Fibroblast of skin of left biceps (primary cell): ENCODE measurements at places on chromosomes 13 and 19.

DNA sequence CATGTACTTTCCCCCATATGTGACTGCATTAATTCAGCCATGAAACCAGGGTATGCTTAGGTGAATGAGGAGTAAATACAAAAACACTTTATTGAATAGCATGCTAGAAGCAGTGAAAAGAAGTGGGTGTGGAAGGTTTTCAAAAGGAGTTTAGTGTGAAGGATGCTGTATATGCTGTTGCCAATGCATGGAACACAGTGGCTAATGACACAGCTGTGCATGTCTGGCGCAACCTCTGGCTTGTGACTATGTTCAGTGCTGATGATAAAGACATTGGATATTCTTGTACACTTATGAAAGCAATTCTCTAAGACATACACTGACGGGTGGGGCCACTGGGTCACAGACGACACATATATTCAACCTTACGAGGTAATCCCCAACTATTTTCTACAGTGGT lies 55.2 kb downstream of the SOX21 start:
- DNase-seq = no peak

DNA sequence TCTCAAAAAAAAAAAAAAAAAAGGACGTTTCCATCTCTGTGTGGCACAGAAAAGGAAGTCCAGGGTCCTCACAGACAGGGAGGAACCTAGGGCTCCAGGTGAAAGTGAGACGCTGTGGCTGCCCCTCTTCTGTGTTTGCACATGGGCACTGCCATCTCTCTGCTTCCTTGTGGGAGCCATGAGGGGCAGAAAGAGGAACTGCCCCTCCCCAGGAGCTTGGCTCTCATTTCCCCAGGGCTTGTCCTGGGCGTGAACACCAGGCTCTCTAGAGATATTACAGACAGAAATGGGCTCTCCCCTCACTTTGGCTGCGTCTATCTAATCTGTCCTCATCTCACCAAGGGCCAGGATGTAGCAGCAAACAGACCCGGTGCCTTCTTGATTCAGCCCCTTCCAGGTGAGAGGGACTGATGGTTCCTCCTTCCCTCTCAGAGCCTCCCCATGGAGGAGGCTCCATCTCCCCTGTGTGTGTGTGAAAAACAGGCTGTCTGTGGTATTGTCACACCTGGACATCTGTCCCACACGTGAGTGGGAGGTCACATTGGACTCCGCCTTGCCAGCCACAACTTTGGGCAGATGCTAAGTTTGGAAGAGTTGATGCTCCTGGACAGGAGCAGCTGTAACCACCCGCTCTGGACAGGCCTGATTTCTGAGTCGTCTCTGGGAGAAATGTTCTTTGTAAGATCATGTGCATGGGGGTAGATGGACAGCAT lies 840 bp upstream of the LILRA4 start:
- no peak for DNase-seq

DNA sequence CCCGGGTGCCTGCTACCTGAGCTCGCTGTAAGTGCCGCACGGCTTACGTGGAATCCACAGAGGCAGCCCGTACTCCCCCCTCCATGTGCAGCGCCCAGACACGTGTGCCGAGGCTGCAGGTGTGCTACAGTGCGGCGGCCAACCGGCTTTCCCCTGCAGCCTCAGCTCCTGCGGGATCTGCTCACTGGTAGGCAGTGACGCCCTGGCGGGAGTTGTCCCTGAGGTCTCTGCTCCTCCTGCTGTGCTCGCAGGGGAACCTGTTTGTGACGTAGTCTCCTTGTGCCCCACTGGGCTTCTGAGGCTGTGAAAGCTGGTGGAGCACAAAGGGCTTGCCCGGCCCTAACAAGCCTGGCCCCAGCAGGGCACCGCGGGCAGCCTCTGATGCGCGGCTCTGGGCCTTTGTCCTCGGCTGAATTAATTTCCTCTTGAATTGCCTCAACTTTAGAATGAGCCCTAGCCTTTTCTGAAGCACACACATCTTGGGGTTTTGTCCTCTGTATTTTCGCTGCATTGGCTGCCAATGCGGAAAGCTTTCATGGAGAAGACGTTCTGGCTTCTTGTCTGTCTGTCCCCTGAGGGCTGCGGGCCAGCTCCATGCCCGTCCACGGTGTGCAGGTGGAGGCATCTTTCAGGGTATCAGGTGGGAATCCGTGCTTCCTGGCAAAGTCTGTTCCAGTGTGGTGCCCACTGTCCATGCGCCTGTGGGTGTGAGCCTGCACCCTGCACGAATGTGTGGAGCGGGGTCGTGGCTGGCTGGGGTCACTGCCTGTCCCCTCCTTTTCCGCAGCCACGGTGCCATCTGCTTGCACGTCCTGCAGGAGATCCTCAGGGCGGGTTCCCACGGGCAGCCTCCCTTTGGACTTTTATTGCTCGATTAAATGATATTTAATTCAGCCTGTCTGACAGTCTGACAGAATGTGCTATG lies 77.3 kb upstream of the MCF2L start:
- DNase-seq = no peak

GRCh38 chr13:113906571-113906970 lies 42.7 kb upstream of the GAS6 start:
- DNase-seq = no peak

GRCh38 chr19:5772416-5772815 lies 12.1 kb downstream of the PRR22 start:
- no peak for DNase-seq

DNA sequence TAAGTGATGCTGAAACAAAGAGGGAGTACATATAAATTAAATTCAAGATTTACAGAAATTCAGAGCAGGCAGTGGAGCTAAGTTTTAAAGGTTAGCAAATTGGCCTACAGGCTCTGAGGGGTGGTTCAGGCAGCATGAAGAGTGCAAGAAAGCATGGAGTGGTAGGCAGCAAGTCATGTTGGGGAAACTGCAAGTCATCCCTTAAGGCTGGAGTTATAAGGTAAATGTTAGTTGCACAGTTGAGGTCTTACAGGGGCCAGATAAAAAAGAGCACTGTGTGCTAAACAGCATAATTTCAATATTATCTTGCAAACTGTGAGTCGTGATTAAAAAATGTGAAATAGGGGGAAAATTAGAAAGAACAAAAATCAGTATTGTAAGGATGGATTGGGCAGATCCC lies 106.2 kb downstream of the VWA8 start:
- no peak for DNase-seq

DNA sequence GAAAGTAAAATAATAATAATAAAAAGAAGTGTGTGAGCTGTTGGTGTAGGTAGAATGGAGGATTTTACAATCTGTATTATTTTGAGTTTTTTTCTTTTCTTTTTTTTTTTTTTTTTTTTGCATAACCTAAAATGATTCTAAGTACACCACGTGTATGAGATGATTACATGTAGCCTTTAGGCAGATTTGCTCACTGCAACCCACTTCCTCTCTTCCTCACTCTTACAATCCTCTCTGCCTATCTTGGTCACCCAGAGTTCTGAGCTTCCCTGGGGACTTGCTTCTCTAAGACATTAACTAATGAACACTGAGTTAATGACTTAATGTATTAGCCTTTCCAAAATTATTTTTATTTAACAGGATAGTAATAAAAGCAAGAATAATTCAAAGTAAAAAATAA lies 1169.6 kb downstream of the EFNB2 start:
- DNase-seq = no peak

- no peak for DNase-seq
Measured at GRCh38 chr13:46178821-46179220, 3.2 kb downstream of the LCP1 start.

GRCh38 chr19:15138427-15138826 lies 31.2 kb downstream of the SYDE1 start:
- DNase-seq = no peak

- DNase-seq = no peak
Measured at GRCh38 chr13:99296398-99296797, 10.8 kb downstream of the GPR183 start.

- no peak for DNase-seq
Measured at GRCh38 chr19:38667661-38668171, 20.3 kb downstream of the ACTN4 start.

- DNase-seq = no peak
Measured at GRCh38 chr13:28534210-28534609, 39.3 kb upstream of the FLT1 start.

DNA sequence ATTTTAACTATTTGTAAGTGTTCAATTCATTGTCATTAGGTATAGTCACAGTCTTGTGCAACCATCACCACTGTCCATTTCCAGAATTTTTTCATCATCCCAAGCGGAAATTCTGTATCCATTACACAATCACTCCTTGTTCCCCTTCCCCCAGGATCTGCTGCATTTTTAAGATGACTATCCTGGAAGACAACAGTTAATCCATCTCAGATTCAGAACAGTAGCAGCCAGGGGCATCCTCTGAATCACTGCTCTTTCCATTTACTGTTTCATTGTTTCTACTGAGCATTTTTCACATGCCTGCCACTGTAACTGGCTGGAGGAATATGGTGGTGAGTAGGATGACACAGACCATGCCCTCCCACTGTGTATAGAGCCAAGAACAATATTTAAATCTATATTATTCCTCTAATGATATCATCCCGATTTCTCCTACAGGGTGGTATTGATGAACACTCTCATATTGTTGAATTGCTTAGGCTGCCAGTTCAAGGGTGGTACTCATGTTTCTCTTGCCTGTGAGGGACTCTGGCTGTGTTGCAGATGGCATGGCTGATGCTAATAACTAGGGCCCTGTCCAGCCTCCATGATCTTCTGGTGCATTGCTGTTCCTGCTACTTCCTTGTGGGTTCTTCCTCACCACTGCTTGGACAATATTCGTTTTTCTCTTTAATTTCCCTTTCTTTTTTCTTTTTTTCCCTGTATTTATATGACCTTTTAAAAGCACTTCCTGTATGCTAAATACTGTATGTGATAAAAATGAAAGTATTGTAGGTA lies 59.0 kb downstream of the WDFY2 start:
- DNase-seq = peak; percentile 95

DNA sequence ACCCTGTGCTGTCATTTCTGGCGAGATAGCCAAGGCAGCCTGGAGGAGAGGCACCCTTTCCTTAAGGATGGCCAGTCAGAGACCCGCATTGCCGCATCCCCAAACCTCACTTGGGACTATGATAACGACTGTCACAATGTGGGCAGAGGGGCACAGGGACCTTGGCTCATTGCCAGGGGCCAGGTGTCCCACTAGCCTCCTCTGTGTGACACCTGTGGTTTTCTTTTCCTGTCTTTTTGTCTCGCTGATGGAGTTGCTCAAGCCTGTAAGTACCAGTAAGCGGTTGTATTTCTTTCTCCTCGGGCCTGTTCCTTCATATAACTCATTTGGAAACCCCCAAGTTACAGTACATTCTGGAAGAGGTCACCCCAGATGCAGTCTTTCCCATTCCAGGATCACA lies 59.5 kb downstream of the TDRD12 start:
- DNase-seq = no peak
